PC-3 (cell line): ENCODE measurements at places on chromosomes 5 and 9. TPM values are rescaled to one million over a fixed set of nuclear protein-coding genes. Genes with fewer than 3 reads are reported as not detected.

Gene CATSPER3
- 0.40 TPM in 1 of 2 replicates, not detected in the other for total RNA-seq

- H3K27me3 ChIP-seq = no peaks in the 10 kb centered on the region
- no peaks in the 10 kb centered on the region for H3K4me1 ChIP-seq
- H3K36me3 ChIP-seq = no peaks in the 10 kb centered on the region
- no peak overlapping the region for H3K27ac ChIP-seq
Measured at GRCh38 chr5:59479086-59479485, 414.4 kb downstream of the PDE4D start.

DNA sequence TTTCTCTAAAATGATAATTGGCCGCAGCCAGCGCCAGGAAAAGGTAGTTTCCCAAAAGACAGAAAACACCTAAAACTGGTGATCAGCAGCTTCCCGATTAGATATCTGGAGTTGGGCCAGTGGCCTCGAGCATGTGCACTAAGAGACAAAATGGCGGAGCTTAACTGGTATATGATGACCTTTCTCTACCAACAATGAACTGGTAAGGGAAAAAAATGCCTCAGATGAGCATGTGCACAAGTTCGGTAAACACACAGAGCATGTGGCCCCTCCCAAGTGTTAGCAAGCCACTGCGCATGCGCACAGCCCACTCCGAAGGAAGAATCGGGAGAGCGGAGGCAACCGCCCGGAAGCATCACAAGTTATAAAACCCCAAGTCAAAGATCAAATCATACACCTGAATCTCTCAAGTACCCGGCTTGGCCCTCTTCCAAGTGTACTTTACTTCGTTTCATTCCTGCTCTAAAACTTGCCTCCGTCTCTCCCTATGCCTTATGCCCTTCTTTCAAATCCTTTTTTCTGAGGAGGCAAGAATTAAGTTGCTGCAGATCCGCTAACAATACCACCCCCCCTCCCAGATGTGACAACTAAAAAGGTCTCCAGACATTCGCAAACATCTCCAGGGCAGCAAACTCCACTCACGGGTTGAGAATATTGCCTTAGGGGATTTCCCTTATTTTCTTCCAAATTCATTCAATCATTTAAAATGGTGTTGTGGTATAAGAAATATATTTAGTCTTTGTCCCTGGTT lies 15.0 kb upstream of the PTBP3 start:
- no peaks in the 10 kb centered on the region for H3K4me1 ChIP-seq
- H3K4me3 ChIP-seq = no peak overlapping the region
- H3K27ac ChIP-seq = no peak overlapping the region
- no peak for DNase-seq

DNA sequence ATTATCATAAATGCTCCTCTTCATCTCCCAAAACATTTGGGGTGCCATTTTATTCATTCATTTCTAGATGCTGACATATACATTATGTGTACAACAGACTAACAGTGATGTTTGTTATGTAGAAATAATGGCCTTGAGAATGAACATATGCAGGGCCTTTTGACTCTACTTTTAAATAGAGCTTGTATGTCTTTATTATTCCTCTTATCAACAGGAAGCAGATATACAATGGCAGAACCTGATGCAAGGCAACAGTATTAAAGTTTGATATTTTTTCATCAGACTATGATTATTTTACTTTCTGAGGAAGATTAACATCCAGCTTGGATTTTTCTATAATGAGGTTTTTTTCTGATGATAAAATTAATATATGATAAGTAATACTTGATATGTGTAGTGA lies 44.1 kb downstream of the SNX18 start:
- H3K4me3 ChIP-seq = no peak overlapping the region
- H3K4me1 ChIP-seq = no peaks in the 10 kb centered on the region
- H3K27ac ChIP-seq = no peak overlapping the region
- no peaks in the 10 kb centered on the region for H3K36me3 ChIP-seq

Gene CDX1
- not detected in 2 replicates for total RNA-seq

GRCh38 chr5:139068494-139069151 lies 129.5 kb downstream of the SIL1 start:
- H3K27ac ChIP-seq = no peak overlapping the region
- H3K4me3 ChIP-seq = no peak overlapping the region
- DNase-seq = no peak
- H3K4me1 ChIP-seq = peaks cover 18% of the 10 kb centered on the region
- no peaks in the 10 kb centered on the region for H3K27me3 ChIP-seq

DNA sequence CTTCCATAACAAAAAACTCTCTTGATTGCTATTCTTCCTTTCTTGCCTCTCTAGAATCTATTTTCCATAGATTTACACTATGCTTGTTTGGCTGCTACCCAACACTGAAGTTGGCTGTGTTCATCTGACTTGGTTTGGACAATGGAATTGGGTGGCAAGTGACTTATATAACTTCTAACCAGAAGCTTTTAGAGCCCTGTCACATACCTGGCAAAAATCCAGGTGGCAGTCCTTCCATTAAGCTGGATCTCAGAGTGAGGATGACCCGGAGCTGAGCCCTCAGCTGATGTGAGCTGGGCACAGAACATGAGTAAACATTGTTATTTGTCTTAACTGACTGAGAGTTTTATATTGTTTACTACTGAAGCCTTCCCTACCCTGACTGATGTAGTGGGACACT lies 225.7 kb downstream of the TLR4 start:
- H3K27me3 ChIP-seq = no peaks in the 10 kb centered on the region
- H3K36me3 ChIP-seq = no peaks in the 10 kb centered on the region
- no peaks in the 10 kb centered on the region for H3K4me1 ChIP-seq
- no peak overlapping the region for H3K4me3 ChIP-seq
- H3K27ac ChIP-seq = no peak overlapping the region

DNA sequence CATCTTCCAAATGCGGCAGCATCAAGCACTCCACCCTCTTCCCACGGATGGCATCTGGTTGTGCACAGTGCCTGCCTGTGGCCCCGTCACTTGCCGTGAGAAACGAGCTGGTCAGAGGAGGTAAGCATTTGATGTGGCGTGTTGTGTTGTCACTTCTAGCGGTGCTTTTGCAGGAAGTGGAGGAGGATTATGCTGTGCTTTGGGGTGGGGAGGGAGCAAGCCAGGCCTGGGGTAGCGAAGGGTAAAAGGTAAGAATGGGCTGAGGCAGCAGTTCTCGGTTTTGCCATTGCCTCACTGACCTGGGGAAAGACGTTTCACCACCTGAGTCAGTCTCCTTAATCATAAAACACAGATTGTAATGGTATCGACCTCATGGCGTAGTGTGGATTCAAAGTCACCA lies 2.3 kb upstream of the POMT1 start:
- no peaks in the 10 kb centered on the region for H3K27me3 ChIP-seq
- peaks cover 4% of the 10 kb centered on the region for H3K36me3 ChIP-seq
- no peak for DNase-seq
- H3K27ac ChIP-seq = peak overlapping the region; percentile 52

Gene FAM78A
- total RNA-seq = 0.07 and 0.40 TPM in 2 replicates

Gene ADAMTS19
- not detected in 2 replicates for total RNA-seq

DNA sequence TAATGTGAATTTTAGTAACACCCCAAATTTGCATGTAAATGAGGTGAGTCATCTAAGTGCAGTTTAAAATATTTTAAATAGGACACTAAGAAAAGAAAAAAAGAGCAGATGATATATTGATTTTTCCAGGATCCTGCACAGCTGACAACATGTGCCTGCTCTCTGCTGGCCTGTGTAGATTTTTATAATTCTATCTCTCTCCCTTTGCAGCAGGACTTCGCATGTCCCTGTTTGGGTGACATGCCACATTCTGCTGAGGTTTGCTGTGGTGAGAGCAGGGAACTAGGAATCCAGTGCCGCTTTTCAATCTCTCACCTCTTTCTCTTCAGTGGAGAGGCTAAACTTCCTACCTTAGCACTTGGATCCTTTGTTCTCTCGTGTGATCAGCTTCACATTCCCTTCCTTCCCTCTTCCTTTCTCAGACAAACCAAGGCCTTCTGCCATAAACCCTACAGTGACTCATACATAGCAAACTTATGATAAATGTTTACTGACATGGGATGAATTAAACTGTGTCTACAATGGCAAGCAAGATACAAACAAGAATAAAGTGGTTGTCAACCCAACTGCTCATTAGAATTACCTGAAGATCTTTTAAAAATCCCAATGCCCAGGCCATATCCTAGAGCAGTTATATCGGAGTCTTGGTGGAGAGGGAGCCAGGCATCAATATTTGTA lies 198.8 kb upstream of the EFNA5 start:
- DNase-seq = peak; percentile 96
- H3K27ac ChIP-seq = peak overlapping the region; percentile 81
- no peaks in the 10 kb centered on the region for H3K36me3 ChIP-seq
- peaks cover 30% of the 10 kb centered on the region for H3K4me1 ChIP-seq

Gene OMD
- not detected in 2 replicates for total RNA-seq

DNA sequence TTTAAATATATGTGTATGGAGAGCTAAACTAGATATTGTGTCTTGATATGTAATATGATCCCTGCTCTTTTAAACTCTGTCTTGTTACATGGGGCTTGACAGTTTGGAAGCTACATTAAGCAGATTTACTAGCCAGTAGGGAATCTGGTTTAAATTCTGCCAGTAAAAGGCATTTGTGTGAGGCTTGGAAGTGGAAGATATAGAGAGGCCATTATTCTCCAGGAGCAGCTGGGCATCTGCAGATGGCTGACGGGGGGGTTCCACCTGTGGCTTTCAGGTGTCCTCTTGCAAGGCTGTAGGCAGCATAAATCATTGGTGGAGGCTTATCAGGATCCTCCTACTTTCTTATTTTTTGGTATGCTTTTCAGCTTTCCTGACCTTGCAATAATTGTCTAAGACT lies 179.1 kb upstream of the FBXL7 start:
- H3K27ac ChIP-seq = no peak overlapping the region
- H3K4me3 ChIP-seq = no peak overlapping the region
- no peaks in the 10 kb centered on the region for H3K4me1 ChIP-seq
- DNase-seq = no peak
- no peaks in the 10 kb centered on the region for H3K36me3 ChIP-seq

GRCh38 chr5:176458904-176459561 lies 10.8 kb downstream of the FAF2 start:
- no peaks in the 10 kb centered on the region for H3K27me3 ChIP-seq
- peak; percentile 51 for DNase-seq
- H3K36me3 ChIP-seq = no peaks in the 10 kb centered on the region
- no peak overlapping the region for H3K4me3 ChIP-seq
- no peak overlapping the region for H3K27ac ChIP-seq

Gene FREM1
- total RNA-seq = 0.52 and 1.2 TPM in 2 replicates

- H3K27me3 ChIP-seq = no peaks in the 10 kb centered on the region
- H3K27ac ChIP-seq = peak overlapping the region; percentile 43
- no peaks in the 10 kb centered on the region for H3K36me3 ChIP-seq
- H3K4me3 ChIP-seq = no peak overlapping the region
- H3K4me1 ChIP-seq = peaks cover 21% of the 10 kb centered on the region
- peak; percentile 75 for DNase-seq
Measured at GRCh38 chr5:73030995-73031394, 75.2 kb downstream of the FCHO2 start.

GRCh38 chr9:94818178-94818541 lies 91.7 kb downstream of the AOPEP start:
- H3K36me3 ChIP-seq = no peaks in the 10 kb centered on the region
- peak; percentile 88 for DNase-seq
- H3K4me1 ChIP-seq = peaks cover 48% of the 10 kb centered on the region
- no peak overlapping the region for H3K4me3 ChIP-seq

Gene PTGDS
- not detected in 2 replicates for total RNA-seq

GRCh38 chr5:54628050-54628449 lies 110.5 kb downstream of the SNX18 start:
- DNase-seq = no peak
- no peak overlapping the region for H3K4me3 ChIP-seq
- no peaks in the 10 kb centered on the region for H3K36me3 ChIP-seq
- H3K27ac ChIP-seq = no peak overlapping the region
- H3K4me1 ChIP-seq = no peaks in the 10 kb centered on the region

GRCh38 chr9:38025166-38025565 lies 43.9 kb downstream of the SHB start:
- peaks cover 82% of the 10 kb centered on the region for H3K4me1 ChIP-seq
- no peak overlapping the region; the same call in 1 of the 2 replicates for H3K4me3 ChIP-seq
- DNase-seq = no peak
- no peaks in the 10 kb centered on the region for H3K27me3 ChIP-seq
- peaks cover 11% of the 10 kb centered on the region; the same call in 1 of the 2 replicates for H3K36me3 ChIP-seq
- peak overlapping the region; percentile 98 for H3K27ac ChIP-seq

Gene NME5
- 0.40 and 0.44 TPM in 2 replicates for total RNA-seq

Gene TAF11L5
- total RNA-seq = not detected in 2 replicates

- no peak for DNase-seq
- no peaks in the 10 kb centered on the region for H3K4me1 ChIP-seq
- no peaks in the 10 kb centered on the region for H3K27me3 ChIP-seq
Measured at GRCh38 chr5:140718266-140718592, 18.0 kb downstream of the ZMAT2 start.

GRCh38 chr5:139985290-139985689 lies 57.8 kb downstream of the NRG2 start:
- H3K27me3 ChIP-seq = no peaks in the 10 kb centered on the region
- peak overlapping the region; percentile 27; the same call in 1 of the 2 replicates for H3K4me3 ChIP-seq
- peak overlapping the region; percentile 92 for H3K27ac ChIP-seq
- H3K36me3 ChIP-seq = no peaks in the 10 kb centered on the region

Gene PCDHA9
- 0.22 and 0.35 TPM in 2 replicates for total RNA-seq

GRCh38 chr5:74476046-74476818 lies 164.3 kb downstream of the ENC1 start:
- no peaks in the 10 kb centered on the region for H3K27me3 ChIP-seq
- H3K27ac ChIP-seq = no peak overlapping the region
- H3K4me1 ChIP-seq = no peaks in the 10 kb centered on the region
- no peak overlapping the region for H3K4me3 ChIP-seq
- no peak for DNase-seq

Gene TMEM252
- total RNA-seq = not detected in 2 replicates

GRCh38 chr5:161342886-161343285 lies 203.6 kb downstream of the GABRB2 start:
- no peak overlapping the region for H3K27ac ChIP-seq
- no peaks in the 10 kb centered on the region for H3K4me1 ChIP-seq
- H3K4me3 ChIP-seq = no peak overlapping the region
- H3K27me3 ChIP-seq = no peaks in the 10 kb centered on the region
- DNase-seq = no peak

DNA sequence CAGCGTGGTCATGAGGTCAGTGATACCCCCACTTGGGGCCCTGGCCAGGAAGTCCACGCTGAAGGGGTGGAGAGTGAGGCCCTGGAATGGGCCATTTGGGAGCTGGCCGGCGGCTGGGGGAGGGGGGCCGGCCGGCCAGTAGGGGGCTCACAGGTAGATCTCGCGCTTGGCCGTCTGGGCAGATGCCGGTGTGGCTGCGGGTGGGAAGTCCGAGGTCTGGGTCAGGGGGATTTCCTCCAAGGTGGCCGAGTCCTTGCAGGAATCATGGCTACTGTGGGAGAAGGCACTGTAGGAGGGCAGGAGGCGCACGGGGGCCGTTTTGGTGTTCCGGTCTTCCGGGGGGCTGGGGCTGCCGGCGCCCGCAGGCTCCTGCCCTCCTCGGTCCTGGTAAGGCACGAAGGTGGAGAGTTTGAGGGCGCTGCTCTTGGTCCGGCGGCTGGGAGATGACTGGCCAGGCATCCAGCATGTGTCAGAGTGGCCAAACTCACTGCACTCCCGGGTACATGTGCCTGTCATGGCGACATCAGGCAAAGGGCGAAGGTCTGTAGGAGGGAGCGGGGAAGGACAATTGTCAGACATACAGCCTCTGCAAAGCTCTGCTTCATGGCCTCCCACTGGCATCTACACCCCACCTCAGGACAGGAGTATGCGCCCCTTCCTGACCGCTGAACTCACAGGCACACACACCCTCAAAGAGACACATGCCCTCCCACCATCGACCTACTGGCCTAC lies 24.1 kb downstream of the PCDH1 start:
- H3K36me3 ChIP-seq = no peaks in the 10 kb centered on the region
- H3K27me3 ChIP-seq = no peaks in the 10 kb centered on the region
- no peak for DNase-seq

Gene SLC46A2
- not detected in 2 replicates for total RNA-seq

- H3K4me3 ChIP-seq = no peak overlapping the region
- no peak overlapping the region for H3K27ac ChIP-seq
- H3K36me3 ChIP-seq = no peaks in the 10 kb centered on the region
- DNase-seq = peak; percentile 22
- no peaks in the 10 kb centered on the region for H3K4me1 ChIP-seq
- H3K27me3 ChIP-seq = 0 out of 2 replicates have a peak, but pooled peaks cover 5% of the 10 kb centered on the region
Measured at GRCh38 chr9:70601000-70601951, 186.8 kb upstream of the KLF9 start.
